ENCODE measurements at places on chromosomes 11 and 22.

- DNase-seq = peak; percentile 84
Measured at GRCh38 chr11:2885678-2886081, at the start of gene CDKN1C. TSS of gene CDKN1C (minus strand) at chr11:2885775. CDS start at chr11:2885456, 319 bp downstream.

GRCh38 chr22:39098026-39098425 is 982 bp downstream of the APOBEC3H start:
- DNase-seq = no peak

GRCh38 chr22:38953577-38954413 is 3.6 kb upstream of the APOBEC3A start:
- DNase-seq = no peak

- no peak for DNase-seq
Measured at GRCh38 chr11:67370351-67371076, 2.9 kb downstream of the CLCF1 start.

GRCh38 chr11:132559331-132560036 is 972.8 kb downstream of the OPCML start:
- peak; percentile 7 for DNase-seq

DNA sequence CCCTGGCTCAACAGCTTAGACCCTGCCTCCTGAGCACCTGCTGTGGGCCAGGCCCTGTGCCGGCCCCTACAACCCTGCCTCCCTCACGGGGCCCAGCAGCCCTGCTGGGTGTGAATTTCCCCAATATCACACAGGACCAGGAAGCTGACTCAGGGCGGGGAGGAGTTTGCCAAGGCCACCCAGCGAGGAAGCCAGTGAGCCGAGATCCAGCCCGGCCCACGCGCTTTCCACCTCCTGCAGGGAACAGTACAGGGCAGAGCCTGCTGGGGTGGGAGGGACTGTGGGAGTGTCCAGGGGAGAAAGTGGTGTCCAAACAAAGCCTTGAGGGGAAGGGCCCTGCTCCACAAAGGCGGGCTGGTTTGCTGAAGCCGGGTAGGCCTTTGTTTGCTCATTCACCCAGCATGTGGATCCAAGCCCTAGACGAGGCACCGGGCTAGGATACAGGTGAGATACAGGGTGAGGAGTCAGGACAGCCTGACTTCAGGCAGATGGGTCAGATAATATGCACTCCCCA is 26.8 kb downstream of the RPL3 start:
- peak; percentile 98 for DNase-seq

- DNase-seq = no peak
Measured at GRCh38 chr11:65221026-65221425, 39.3 kb downstream of the CAPN1 start.

DNA sequence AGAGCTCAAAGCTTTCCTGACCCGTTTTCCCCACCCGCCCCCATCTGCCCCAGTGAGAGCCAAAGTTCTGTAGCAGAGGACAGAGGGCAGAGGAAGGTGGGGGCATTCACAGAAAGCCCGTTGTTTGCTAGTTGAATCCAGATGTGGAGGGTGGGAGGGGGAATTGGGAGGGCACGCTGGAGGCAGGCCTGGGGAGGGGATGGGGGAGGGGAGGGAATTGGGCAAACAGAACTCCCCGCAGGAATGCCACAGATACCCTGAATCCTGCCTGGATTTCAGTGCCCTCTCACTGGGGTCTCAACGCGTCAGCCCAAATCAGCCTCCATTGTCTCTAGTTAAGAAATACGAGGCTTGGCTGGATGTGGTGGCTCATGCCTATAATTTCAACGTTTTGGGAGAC is 12.9 kb upstream of the OAF start:
- no peak for DNase-seq

DNA sequence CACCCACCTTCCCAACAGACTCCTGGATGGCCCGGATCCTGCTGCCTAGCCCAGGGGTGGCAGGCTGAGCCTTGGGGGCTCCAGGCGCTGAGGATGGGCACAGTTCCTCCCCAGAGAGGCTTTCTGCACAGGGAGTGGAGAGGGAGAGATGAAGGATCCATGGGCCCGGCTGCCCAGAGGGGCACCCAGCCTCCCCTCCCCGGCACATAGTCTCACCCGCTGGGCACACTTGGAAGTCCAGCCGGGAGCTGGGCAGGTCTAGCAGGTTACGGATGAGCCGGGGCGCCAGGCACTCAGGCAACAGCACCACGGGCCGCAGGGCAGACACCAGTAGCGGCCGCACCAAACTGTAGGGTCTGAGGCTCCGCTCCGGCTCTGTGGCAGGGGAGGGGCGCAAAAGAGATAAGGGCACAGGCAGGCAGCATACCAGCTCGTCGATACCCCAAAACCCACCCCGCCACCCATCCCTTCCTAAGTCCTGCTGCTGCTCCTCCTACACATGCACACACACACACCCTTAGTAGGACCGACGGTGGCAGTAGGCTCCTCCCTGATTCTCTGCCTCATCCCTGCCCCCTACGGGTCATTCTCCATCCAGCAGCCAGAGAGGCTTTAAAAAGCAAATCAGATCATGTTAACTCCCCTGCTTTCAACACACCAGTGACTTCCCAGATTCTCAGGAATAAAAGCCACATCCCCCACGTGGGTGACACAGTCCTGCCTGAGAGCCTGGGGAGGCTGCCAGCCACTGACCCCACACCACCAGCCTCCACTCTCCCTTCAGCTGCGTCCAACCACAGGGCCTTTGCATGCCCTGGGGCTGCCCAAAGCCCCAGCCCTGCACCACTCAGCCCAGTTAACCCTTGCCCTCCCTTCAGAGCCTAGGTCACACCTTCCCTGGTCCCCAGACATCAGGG is 6.5 kb upstream of the MFNG start:
- DNase-seq = peak; percentile 52

DNA sequence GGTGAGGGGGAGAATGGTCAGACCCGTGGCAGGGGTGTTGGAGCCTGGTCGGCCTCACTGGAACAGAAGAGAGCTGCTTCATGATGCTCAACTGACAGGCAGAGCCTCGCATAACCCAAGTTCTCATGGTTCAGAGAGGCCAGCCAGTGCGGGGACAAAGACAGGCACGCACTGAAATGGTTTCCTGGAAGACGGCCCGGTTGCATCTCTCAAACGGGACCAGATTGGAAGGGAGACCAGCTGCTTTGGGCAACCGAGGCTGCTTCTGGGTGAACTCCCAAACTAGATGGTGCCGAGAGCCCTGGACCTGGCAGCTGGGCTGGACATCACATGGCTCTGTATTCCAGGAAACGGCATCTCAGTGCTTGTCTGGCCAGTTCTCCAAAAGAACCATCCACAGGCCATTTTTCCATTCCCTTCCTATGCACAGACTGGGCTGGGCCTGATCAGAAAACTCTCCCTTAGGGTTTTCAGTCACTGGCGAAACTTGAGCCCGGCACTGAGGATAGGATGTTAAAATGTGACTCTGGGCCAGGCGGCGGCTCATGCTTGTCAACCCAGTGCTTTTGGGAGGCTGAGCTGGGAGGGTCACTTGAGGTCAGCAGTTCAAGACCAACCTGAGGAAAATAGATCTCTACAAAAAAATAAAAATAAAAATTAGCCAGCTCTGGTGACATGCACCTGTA is 80.1 kb upstream of the PRODH start:
- no peak for DNase-seq

- no peak for DNase-seq
Measured at GRCh38 chr11:74769055-74769707, 20.5 kb downstream of the RNF169 start.

GRCh38 chr22:50260801-50261614 is 475 bp downstream of the MAPK12 start:
- peak; percentile 64 for DNase-seq

DNA sequence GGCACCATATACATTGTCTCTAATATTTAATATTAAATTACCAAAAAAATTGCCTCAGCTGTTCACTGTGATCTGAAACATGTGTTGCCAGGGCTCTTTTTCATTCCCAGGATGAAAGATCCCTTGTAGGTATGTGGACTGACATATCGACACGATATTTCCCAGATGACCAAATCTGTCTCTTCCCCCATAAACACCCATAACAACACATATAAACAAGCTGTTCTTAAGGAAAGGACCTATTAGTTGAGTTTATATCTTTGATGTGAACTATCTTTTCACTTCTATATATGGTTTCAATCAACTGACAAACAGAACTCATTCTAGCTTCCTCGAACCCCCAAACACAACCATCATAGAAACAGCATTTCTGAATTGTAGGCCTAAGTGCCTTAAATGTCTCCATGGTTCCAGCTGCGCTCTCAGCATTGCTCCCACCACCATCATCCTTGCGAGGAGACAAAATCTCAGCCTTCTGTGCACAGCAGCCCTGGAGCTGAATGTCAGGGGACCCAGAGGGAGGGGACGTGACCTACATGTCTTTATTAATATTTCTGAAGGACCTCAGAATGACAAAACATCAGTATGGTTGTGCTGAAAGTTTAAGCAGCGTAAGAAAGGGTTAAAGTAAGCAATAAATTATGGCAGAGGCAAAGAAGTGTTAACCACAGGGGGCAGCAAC is 67.0 kb downstream of the ETS1 start:
- no peak for DNase-seq

DNA sequence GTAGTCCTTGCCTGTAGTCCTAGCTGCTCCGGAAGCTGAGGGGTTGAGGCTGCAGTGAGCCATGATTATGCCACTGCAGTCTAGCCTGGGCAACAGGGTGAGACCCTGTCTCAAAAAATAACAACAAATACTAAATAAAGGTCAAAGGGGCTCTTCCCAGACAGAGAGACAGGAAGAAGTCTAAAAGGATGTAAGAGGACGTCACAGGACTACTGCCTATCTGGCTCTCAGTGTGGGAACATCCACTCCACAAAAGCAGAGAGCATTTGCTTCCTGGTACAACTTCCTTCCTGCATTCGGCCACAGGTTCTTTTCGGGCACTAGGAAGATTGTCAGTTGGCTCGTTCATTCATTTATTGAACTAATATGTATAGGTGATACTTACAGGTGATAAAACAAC is 110.6 kb downstream of the SGSM3 start:
- no peak for DNase-seq

DNA sequence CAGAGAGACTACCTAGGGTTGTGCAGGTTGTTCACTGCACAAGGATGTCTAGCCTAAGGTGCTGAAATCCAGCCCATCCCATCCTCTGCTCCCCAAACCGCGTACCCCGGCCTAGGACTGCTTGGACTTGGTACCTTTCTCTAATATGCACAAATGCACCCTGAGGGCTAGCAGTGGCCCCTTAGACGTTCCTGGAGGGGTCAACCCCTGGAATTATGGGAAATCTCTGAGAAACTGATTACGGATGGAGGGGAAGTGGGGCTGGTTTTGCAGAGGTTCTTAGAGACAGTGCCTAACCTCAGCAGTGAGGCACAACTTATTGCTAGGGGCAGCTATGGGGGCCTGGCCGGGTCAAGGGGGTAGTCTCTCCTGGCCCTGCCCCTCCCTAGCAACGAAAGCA is 2.5 kb downstream of the C11orf68 start:
- DNase-seq = no peak

- no peak for DNase-seq
Measured at GRCh38 chr22:49044091-49044490, 783.6 kb downstream of the BRD1 start.

- DNase-seq = no peak
Measured at GRCh38 chr11:34508524-34508923, 5.1 kb downstream of the ELF5 start.

- DNase-seq = peak; percentile 33
Measured at GRCh38 chr22:20244691-20245576, 23.2 kb downstream of the RTN4R start.

DNA sequence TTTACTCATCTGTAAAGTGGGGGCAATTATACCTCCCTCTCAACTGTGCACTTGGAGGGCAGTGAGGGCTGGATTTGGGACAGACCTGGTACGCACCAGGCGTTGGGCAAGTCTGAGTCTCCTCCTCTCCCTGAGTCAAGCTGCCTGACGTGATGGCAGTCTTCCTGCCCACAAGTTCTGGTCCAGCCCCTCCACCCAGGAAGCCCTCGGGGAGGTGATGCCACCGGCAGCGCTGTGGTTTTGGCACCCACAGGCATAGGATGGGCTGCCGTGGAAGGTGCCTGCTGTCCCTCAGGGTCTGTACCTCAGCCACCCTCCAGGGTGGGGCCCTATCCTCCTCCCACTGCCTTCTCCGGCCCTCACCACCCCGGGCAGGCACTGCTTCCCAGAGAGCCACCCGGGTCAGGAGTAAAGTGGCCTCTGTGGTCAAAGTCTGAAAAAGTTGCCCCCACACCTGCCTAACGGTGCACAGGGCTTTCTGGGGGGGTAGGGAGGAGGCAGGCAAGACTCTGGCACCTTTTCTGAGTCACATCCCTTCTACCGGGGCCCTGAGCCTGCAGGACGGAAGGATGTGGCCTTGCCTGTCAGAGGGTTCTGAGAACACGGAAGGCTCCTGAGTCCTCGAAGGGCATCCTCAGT is 6.5 kb upstream of the APOBEC3H start:
- no peak for DNase-seq

- DNase-seq = no peak
Measured at GRCh38 chr11:44559207-44559939, 6.1 kb upstream of the CD82 start.

DNA sequence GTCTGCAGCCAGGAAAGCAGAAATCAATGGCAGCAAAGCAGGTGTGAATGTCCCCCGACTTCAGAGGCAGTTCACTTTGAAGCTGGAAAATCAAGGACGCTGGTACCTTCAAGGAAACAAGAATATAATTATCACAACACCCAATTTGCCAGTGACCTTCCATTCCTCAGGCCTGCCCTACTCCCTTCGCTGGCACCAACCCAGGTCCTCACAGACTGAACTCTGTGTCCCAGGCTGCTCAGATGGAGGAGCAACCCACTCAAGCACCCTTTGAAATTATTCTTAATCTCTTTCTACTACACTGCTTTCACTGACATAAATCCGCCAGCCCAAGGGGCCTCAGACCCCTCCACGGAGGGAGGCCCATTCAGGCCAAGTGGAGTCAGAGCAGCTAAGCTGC is 64.7 kb upstream of the WT1 start:
- no peak for DNase-seq

- DNase-seq = no peak
Measured at GRCh38 chr11:7501894-7502293, 11.9 kb upstream of the PPFIBP2 start.

- no peak for DNase-seq
Measured at GRCh38 chr11:131422029-131422428, 51.6 kb downstream of the NTM start.
